AG08396 (cell line): ENCODE measurements at places on chromosomes 12 and 14.

- DNase-seq = no peak
Observed at GRCh38 chr12:62629971-62630739, 163.5 kb downstream of the MON2 start.

GRCh38 chr12:117622741-117623140 is 261.3 kb upstream of the NOS1 start:
- DNase-seq = no peak

DNA sequence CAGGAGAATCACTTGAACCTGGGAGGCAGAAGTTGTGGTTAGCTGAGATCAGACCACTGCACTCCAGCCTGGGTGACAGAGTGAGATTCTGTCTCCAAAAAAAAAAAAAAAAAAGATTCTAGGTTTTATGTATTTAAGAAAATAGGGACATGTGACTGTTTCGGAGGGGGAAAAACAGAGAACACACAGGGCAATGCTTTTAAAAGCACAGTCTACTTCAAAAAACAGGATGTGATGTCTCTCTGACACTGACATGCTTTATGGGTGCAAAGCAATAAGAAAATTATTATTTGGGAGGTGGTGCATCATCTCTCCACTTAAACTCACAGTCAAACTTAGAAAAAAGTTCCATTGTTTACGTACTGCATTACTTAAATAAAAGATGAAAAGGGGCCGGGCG is 28.7 kb downstream of the CLIP1 start:
- no peak for DNase-seq

DNA sequence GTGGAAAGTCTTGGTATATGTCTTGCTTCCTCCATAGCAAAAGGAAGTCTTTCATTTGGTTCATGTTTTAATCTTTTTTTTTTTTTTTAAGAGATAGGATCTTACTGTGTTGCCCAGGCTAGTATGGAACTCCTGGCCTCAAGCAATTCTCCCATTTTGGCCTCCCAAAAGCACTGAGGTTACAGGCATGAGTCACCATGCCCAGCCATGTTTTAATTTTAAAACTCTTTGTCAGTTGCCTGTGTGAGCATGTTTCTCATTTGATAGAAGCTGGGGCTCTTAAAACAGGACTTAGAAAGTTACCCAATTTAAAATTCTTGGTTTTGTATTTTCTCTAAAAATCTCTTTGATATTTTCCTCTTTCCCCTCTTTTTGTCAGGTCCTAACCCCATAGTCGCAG is 45.0 kb upstream of the REP15 start:
- no peak for DNase-seq

DNA sequence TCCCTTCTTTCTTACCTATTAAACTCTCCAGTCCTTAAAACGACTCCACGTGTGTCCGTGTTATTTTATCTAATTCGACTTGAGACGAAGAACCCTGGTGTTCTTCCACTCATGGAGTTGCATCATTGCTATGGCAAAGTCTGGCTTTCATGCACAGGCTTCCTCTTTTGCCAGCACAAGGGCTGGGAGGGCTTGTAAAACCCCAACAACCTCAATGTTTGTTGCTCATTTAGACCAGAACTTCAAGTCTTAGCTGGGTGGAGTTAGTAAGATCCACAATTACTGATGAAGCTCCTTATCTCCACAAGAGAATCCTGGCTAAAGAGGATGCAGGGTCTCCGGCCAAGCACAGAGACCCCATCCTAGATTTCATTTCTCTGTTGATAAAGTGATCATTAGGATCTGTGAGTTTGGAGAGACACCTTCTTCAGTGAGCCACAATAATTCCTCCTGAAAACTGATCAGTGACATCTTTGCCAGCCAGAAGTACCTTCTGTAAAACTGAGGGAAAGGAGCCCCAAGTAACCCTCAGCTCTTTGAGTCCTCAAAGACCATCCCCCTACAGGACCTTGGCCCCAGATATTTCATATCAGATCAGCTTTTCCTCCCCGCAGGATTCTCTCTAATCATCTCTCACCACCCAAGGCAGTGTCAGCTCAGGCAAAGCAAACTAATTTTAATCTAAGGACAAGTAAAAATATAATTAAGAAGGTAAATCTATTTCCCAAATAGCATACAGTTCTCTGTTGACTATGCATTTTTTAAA is 514.6 kb downstream of the FUT8 start:
- DNase-seq = no peak

GRCh38 chr12:20629414-20630156 is 65.5 kb upstream of the SLCO1C1 start:
- DNase-seq = peak; percentile 23

DNA sequence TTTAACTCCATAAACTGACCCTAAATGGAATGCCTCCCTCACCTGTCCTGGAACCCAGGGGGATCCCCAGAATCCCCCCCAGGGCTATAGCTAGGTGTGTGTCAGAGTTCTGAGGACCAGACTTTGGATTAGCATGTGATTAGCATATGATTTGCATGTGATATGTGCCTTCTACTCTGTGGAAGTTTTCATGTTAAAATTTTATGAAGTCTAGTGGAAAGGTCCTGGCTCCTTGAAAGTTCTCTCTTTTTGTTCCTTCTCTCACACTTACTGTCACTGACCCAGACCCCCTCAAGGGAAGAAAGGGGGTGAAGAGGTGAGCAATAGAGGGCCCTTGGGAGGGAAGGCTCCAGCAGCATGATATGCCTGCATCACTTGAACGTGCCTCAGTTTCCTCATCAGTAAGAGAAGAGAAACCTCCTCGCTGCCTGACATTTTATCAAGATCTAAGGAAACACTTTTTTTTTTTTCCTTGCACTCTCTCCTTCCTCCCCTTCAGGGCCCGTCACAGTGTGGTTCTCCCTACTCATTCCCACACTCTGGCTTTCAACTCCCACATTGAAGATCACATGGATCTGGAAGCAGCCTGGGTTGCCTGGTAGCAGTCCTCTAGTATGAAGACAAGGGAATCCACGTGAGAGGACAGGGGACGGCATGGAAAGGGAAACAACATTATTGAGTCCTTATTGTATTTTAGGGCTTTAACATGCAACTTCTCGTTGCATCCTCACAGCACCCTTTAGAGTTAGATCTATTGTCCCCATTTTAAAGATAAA is 3.3 kb upstream of the C1QL4 start:
- DNase-seq = no peak

DNA sequence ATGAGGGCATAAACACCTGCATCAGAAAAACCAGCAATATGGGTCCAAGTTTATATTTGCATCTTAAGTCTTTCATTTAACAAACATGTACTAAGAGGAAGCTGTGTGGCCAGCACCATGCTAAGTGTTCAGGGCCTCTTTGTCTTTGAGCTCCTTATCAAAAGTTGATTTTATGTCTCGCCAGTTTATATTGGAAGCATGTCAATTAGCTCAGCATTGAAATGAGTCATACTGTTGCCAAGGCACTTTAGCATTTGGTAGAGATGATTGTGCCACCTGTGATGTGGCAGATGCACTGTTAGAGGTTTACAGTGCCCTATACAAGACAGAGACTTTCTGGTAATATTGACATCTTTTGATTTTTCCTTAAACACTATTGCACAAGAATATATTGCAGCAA is 68.5 kb downstream of the BHLHE41 start:
- no peak for DNase-seq

GRCh38 chr14:75636100-75636692 is 24.5 kb downstream of the ERG28 start:
- no peak for DNase-seq

GRCh38 chr12:55957106-55957859 is 8.6 kb downstream of the PMEL start:
- no peak for DNase-seq

DNA sequence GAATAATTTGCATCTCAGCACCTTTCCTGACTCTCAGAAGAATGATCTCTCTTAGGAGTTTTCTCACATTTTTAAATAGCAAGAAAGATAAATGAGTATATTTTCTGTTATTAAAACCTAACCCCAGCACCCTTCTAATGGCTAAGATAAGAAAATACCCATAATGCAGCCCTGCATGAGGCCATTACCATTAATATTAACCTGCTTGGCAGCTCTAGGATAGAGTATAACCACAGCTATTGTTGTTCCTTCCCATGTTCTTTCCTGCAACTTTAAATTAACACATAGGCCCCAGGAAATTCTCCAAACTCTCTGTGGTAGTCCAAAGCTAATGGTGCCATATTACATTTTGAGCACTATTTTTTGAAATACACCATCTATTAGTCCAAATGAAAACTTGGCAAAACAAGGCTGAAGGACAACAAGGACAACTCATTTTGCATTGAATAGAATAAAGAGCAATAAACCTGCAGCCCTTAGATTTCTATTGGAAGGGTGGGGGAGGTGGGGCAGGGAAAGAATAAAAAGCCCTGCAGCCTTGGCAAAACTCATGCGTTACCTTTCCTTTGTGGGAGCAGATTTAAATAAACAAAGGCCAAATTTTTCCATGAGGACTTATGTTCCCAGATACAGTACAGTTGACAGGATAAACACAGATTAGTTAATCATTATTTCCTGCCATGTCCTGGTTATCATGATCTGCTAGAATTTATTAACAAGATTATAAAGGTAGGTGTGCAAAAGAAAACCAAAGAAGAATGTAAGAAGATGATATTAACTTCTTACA is 46.9 kb downstream of the BTG1 start:
- no peak for DNase-seq

DNA sequence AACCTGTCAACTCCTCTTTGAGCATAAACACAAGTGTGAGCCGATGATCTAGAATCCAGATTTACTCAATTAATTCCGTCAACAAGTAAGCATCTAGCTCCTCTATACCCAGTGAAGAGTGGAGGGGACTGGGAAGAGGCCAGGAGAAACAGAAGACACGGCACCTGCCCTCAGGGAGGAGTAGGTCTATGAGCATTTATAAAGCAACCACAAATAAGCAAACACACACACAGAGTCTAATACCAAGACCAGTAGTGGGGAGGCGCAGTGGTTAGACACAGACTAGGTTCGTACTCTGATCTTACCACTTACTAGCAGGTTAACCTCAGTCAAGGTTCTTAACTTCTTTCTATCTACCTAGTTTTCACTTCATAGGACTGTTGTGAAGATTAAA is 5.9 kb upstream of the FOXN3 start:
- DNase-seq = no peak

- DNase-seq = no peak
Observed at GRCh38 chr12:117188121-117188665, 2.1 kb downstream of the FBXO21 start.

DNA sequence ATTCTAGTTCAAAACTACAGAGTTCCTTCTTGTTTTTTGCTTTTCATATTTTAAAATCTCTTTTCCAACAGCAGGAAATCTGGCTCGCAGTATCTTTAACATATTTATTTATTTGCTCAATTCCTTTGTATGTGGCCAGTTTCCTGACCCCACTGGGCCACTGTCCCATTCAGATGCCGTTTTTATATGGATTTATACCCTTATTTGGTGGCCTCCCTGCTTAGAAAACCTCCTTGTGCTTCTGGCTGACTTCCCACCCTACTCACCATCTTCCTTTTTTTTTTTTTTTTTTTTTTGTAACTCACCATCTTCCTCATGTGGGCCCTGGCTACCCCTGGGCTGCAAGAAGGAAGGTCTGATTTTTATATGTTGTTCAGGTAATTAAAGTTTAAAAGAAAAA is 53.9 kb downstream of the TTLL5 start:
- DNase-seq = no peak

DNA sequence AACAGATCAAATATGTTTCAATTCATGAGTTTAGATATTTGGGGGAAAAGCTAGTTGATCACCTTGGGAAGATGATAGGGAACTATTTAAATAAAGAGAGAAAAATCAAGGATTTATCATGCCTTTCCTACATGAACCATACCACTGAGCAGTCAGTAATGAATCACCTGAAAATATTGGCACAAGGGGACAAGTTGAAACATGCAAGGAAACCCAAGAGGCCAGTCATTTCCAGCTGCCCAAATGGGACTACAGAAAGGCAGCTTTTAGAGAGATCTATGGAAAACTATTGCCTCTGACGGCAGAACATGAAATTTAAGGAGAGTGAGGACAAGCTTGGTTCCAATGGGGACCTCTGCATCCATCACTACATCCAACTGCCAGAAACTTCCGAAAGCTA is 14.1 kb upstream of the ETV6 start:
- no peak for DNase-seq

- no peak for DNase-seq
Observed at GRCh38 chr12:108683906-108684556, 47.3 kb downstream of the CORO1C start.

DNA sequence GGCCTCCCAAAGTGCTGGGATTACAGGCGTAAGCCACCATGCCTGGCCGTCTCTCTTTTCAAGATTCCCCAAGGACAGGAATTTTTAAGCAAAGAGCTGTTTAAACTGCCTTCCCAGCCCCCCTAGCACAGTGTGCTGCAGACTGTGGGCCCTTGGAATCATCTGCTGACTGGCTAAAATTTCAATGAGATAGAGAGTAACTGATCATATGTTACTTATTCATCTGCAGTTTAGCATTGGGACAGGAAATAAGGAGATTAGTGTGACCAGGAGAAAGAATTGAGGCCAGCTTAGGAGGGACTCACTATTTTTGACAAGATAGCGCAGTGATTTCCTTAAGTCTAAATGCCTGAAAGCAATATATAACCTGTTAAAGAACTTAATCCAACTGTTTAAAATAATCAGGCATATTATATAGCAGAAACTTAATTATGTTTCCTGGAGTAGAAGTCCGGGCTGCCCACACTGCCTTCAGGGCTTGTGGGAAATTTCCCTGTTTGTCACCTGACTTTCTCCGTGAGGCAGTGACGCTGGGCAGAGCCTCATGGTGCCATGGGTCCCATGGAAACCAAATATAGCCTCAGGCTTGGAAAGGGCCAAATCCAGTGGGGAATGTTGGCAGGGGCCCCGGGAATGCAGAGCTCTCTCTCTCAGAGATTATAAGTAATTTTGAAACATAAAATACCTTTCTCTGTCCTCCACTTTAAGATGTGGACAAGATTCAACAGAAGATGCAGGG is 22.8 kb upstream of the CEBPE start:
- peak; percentile 65 for DNase-seq

DNA sequence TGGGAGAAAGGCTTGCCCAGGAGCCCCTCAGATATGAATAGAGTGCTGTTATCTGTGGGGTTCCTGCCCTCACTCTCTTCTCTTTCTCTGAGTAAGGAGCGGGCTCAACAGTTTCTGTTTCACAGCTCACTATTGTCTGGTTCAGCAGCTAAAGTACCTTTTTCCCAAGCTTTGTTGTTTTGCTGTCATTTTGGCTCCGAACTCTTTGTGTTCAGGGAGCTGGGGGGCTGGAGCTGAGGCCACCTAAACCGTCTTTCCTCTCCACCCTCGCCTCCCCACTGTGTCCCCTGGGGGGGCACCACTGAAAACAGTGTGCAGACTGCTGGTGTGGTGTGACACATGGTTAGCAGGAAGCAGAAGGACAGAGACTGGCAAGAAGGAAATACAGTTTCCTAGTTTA is 51.4 kb downstream of the FBXW8 start:
- no peak for DNase-seq

DNA sequence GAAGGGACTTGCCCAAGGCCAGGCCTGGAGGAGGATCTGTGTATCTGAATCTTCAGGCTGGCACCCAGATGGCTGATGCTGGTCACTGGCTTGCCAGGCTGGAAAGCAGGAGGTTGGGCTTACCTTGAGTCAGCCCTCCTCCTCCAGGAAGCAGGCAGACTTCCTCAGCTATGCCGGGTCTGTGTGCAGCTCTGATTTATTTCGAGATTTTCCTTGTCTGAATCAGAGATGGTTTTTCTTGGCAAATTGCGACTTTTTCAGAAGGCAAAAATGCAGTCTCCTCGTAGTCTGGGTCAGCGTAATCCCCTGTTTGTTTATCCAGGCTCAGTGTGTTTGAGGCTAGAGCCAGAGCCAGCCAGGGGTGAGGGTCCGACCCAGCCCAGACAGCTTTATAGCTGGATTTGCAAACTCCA is 48.9 kb downstream of the SMOC1 start:
- no peak for DNase-seq

GRCh38 chr12:46534327-46534840 is 161.8 kb upstream of the SLC38A2 start:
- no peak for DNase-seq
